ENCODE measurements at places on chromosomes 3 and 15.

DNA sequence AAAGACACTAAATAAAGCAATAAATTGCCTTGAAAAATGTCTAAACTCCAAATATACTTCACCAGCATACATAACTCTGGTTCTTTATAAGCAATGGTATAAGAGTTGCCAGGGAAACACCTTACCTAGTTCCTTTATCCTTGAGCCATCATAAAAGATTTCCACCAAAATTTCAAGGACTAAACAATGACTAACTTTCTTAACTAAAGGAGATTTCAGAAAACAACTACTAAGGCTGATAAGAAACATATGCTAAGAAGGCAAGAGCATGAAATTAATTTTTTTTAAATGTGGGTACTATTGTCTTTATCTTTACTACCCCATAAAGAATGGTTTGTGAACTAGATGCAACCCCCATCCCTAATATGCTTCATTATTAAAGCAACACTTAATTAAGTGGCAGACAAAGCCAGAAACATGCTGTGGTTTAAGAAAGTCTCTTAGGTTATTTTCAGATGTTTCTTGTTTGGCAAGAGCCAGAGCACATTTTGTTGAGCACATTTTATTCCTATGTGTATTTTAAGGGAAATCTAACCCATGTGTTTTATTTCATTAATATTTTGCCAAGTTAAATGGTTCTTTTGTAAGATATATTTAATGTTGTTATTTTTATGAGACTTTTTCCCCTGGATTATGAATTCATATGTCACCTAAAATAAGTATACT lies 17.4 kb upstream of the VEPH1 start:
- no peak for DNase-seq

DNA sequence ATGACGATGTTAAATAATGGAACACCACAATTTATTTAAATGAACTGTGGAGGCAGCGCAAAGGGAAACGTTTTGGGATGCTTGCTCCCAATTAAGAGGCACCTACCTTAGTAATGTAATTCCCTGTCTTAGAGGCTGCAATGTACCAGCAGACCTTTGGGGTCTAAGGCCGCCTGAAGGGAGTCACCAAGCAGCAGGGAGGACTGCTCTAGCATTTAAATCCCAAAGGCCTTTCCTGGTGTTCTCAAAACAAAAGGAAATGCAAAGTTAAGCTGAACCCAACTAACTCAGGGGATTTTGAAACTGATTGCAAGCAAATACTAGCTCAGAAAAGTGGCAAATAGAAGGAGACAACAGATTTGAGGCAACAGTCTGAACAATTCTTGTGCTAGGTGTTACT lies 510.8 kb downstream of the GABRG3 start:
- DNase-seq = no peak

DNA sequence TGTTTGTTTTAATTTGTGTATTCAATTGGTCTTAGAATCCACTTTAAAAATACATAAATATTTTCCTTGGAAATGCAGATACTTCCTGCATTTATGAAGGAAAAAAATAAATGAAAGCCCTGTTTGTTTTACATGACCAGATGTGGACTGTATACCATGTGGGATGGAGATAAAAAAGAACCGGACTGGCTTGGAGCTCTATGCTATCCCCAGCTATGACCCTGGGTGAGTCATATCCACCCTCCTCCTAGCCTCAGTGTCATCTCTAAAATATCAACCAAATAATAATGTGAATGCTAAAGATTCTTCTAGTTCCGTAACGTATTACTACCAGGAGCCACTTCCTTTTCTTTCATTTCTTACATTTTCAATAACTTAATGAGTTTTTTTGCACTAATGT lies 44.5 kb upstream of the PDZRN3 start:
- DNase-seq = no peak

GRCh38 chr15:74725225-74725774 lies at the start of gene CYP1A1:
CYP1A1 (minus strand) TSS chr15:74725528; CDS start chr15:74723097, 2,431 bp downstream.
- no peak for DNase-seq

DNA sequence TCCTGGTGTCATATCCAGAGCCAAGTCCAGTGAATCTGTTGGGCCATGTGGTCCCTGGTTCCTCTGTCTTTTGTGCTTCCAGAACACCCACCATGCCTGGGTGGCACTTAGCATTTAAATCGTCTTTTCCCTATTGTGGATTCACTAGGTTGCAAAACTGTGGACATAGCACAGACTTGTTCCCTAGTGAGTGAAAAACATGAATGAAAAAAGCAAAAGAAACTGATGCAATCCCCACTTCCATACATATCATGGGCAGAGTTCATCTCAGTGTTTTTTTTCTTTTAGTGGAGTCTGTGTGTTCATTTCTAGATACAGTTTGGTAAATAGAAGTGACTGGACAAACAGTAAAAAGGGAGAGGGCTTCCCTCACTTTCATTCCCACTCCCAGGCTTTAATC lies 170.5 kb downstream of the SLCO3A1 start:
- no peak for DNase-seq

GRCh38 chr15:70777170-70777926 lies 14.0 kb upstream of the UACA start:
- no peak for DNase-seq

GRCh38 chr15:48645558-48646330 lies at the start of gene FBN1:
FBN1 (minus strand) TSS chr15:48645709; CDS start chr15:48644769, 940 bp downstream.
- DNase-seq = peak; percentile 89

- no peak for DNase-seq
These were observed 3.7 kb downstream of the SHQ1 start for GRCh38 chr3:72844436-72844993.

DNA sequence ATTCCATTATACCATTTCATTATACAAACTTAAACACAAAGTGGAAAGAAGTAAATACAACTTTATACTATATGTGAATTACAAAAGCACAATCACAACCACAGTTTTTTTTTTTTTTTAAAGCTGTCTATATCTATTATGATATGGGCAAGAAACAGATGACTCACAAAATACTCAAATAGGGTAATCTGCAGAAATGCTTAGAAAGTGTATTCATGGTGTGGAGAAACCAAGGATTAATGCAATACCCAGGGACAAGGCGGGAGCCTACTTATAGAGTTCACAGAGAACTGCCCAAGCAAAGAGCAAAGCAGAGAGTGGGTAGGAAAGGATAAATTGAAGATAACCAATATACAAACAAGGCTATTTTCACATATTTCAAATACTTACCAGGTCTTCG lies 332.0 kb downstream of the FHIT start:
- DNase-seq = no peak

DNA sequence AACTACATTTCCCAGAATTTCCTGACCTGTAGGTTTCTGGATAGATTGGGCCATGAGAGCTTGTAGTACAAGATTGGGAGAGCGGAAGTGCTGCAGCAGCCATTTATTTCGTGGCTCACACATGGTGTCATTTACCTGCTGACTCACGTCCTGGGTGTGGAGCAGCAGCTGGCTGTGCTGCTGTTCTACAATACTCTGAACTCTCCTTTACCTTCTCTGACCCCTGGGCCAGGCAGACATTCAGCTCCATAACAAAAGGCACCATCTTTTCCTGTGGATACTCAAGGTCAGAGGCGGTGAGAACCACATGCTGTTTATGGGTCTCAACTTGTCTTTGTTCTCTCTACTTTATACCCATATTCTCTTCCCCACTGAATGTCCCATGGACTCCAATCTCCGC lies 490.2 kb downstream of the IGSF11 start:
- no peak for DNase-seq

DNA sequence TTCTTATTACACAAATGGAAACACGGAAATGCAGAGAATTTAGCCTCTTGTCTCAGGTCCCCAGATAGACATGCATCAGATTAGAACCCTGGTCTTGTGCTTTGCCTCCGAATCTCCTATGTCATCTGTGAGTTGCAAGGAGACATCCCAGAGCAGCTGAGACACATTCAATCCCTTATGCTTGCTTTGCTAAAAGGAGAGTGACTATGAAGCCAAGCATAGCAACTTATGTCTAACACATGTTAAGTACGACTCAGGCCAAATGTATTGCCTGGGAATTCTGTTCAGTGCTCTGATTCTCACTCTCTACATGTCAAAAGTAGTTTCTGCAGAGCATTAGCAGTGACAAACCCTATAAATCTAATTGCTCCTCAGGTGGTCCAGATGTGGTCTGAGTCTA lies 30.6 kb upstream of the LRRC3B start:
- DNase-seq = no peak

DNA sequence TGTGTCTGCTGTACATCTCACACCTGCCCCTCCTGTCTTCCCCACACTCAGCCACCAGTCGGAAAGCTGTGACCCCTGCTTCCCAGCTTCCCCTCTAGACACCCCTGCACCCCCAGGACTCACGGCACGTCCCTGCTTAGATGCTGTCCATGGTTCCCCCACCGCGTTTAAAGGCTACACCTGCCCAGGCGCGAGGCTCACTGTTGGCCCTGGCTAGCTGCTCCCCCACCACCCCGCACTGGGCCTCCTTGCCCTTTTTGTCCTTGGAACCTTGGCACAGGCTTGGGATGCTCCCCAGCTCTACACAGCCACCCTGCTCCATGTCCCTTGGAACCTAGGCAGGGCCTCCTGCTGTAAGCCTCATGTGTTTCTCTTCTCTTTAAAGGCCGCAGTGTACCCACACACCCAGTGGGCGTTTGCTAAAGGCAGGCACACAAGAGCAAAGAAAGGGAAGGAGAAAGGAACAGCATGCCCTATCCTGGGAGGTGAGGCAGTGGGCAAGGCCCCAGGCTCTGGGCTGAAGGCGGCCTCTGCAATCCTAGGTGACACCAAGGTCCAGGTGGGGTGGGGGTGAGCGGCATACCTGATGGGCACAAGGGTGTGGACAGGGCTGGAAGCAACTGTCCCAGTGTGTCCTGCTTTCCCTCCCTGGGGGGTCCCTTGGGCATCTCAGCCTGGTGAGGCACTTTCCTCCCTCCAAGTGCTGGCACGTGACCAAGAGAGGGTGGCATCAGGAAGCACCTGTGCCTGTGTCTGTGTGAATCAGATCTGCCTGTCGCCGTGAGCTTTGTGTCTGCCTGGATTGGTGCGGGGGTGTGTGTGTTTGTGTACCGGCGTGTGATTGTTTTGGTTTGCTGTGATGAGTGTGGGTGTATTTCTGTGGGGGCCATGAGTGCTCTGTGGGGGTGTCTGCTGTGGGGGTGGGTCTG lies 54.4 kb downstream of the TPRA1 start:
- DNase-seq = no peak

- DNase-seq = no peak
These were observed 37.3 kb downstream of the CYFIP1 start for GRCh38 chr15:22942877-22943276.

DNA sequence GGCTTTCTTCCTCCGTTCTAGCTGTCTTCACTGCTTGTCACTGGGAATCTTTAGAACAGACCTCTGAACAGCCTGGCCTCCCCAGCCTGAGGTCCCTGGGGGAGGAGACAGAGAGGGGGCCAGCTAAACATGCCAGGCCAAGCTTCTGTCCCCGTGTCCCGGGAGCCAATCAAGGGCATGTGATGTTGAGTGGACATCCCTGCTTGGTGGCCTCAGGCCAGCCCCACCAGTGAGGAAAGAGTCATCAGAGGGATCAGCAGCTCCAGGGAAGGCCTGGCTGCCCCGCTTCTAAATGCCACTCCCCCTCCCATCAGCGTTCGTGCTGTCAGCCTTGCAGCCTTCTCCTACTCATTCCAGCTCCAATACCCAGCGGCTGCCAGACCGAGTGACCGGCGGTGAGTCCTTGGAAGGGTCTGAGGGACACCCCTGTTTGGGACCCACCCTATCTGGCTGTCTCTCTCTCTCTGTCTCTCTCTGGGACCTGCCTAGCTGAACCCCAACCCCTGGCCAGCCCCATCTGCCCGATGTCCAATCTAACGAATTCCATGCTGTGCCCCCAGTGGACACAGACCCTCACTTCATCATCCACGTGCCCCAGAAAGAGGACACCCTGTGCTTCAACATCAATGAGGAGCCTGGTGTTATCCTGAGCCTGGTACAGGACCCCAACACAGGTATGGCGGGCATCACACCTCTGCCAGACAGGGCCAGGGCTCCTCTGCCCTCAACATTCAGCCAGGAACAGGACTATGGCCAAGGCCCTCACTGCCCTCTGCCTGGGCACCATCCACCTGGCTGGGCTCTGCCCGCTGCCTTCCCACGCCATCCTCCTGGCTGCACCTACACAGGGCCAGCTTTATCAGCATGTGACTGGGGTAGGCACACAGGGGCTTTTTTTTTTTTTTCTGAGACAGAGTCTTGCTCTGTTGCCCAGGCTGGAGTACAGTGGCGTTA lies 6.6 kb upstream of the ITIH3 start:
- DNase-seq = no peak

- DNase-seq = no peak
These were observed 7.5 kb upstream of the NR1I2 start for GRCh38 chr3:119774444-119774843.

DNA sequence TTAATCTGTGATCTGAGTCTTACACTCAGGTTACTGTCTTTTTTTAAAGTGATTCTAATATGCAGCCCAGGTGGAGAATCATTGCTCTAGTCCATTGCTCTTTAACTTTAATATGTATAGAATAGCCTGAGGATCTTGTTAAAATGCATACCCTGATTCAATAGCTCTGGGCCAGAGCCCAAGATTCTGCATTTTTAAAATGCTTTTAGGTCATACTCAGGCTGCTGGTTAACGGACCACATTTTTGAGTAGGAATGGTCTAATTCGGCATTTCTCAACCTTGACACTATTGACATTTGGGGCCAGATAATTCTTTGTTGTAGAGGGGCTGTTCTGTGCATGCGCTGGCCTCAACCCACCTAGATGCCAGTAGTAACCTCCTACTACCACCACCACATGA lies 20.9 kb upstream of the FSTL1 start:
- DNase-seq = no peak

- DNase-seq = no peak
These were observed 44.4 kb downstream of the PDZRN3 start for GRCh38 chr3:73580343-73580742.

- DNase-seq = no peak
These were observed 18.1 kb downstream of the ARL8B start for GRCh38 chr3:5140230-5140621.

DNA sequence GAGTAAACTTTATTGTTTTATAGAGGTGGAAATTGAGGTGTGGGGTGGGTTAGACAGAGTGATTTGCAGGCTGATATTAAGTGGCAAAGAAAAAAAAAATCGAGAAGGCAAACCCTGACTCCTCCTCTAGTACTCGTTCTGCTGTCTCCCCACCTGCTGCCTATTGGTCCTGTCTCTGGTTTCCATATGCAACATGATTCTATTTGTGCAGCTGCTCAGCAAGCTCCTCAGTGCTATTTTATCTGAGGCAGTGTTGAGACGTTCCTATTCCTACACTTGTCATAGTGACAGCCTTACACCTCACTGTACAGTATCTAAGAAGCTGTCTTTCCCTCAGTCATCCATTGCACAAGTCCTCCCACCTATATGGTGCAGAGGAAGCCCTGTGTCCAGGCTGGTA lies 45.1 kb downstream of the RSL24D1 start:
- DNase-seq = no peak
